ENCODE measurements at places on chromosomes 1 and 21. TPM values are rescaled to one million over a fixed set of nuclear protein-coding genes. Genes with fewer than 3 reads are reported as not detected.

- H3K4me1 ChIP-seq: no peaks in the 10 kb centered on the region
- DNase-seq: no peak
- H3K27me3 ChIP-seq: no peaks in the 10 kb centered on the region
- peak overlapping the region; percentile 90 for H3K27ac ChIP-seq
Observed at GRCh38 chr1:235161685-235162327, 756 bp upstream of the RBM34 start.

- no peaks in the 10 kb centered on the region for H3K36me3 ChIP-seq
- no peak for DNase-seq
- no peaks in the 10 kb centered on the region for H3K4me1 ChIP-seq
- no peaks in the 10 kb centered on the region for H3K27me3 ChIP-seq
Observed at GRCh38 chr21:40546647-40547046, 300.3 kb downstream of the DSCAM start.

DNA sequence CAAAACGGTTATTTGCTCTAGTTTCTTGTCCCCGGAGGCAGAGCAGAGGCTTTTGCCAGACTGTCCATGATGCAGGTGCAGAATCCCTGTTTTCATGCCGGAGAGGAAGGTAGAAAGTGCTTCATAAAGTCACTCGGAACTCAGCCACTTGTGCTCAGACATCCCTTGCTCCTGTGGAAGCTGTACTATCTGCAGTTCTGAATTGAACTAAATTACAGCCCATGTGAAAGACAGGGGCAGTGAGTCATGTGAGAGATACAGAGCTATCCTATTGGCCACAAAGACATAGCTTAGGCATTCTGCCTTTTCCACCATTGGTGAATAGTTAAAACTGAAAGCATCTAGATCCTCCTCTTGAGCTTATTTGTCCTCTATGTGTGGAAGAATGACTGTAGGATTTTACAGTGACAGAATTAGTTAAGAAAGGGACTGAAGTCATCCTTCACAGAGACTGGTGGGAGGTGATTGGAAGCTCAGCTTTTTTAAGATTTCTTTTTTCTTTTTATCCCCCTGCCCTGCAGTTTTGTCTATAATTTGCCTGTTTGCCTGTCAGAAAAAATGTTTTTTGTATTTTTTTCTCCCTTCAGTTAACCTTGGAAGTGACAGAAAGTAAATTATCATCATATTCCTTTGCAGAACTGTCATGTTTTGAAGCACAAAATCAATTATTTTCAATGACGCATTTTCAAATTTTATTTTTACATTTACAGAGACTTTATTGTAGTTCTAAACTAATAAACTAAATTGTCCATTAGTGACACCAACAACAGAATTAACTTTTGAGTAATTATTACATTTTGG lies 298.6 kb downstream of the PTPRC start:
- no peaks in the 10 kb centered on the region for H3K36me3 ChIP-seq
- H3K4me3 ChIP-seq: peak overlapping the region; percentile 44
- DNase-seq: no peak
- peak overlapping the region; percentile 60 for H3K27ac ChIP-seq

DNA sequence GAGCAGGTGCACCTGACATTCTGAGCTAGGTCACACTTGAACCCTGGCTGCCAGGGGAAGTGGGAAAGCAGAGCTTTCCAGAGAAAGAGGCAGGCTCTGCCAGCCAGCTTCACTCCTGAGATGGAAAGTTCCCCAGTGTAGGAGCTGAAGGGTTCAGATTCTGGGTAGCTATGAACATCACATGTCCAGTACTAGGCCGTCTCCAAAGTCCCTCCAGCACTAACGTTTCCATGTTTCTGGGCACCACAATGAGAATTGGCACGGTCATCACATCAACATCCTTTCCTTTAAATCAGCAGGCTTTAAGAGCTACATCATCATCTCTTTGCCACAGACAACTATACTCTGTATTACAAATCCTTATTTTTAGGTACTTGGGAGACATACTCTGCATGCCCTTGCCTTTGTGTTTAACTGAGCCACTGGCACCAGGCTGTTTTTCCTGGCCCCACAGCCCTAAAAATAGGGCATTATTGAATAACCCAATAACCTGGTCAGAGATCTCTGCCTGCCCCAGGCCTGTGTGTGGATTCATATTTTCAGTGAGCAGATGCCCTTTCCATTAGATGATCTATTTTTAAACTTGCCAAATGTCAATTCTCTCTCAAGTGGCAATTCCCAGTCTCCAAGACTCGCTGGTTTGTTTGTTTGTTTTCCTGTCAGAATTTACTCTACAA lies 35.4 kb upstream of the USP24 start:
- no peaks in the 10 kb centered on the region for H3K4me1 ChIP-seq
- DNase-seq: no peak
- no peak overlapping the region for H3K4me3 ChIP-seq
- H3K27ac ChIP-seq: no peak overlapping the region

Gene PCAT6
- not detected for total RNA-seq

Gene LRRC7
- 0.16 TPM for total RNA-seq

- DNase-seq: no peak
- H3K4me3 ChIP-seq: no peak overlapping the region
- H3K27me3 ChIP-seq: no peaks in the 10 kb centered on the region
- H3K4me1 ChIP-seq: no peaks in the 10 kb centered on the region
- no peaks in the 10 kb centered on the region for H3K36me3 ChIP-seq
- no peak overlapping the region for H3K27ac ChIP-seq
Observed at GRCh38 chr1:2907051-2907450, 105.6 kb upstream of the TTC34 start.

Gene ST6GALNAC3
- total RNA-seq: 1.9 TPM

- no peak overlapping the region for H3K27ac ChIP-seq
- H3K36me3 ChIP-seq: no peaks in the 10 kb centered on the region
- H3K27me3 ChIP-seq: no peaks in the 10 kb centered on the region
Observed at GRCh38 chr1:4784761-4785160, 130.4 kb downstream of the AJAP1 start.

GRCh38 chr1:100065183-100065968 lies 67.4 kb downstream of the SASS6 start:
- no peak for DNase-seq
- no peaks in the 10 kb centered on the region for H3K27me3 ChIP-seq
- H3K36me3 ChIP-seq: peaks cover 27% of the 10 kb centered on the region

DNA sequence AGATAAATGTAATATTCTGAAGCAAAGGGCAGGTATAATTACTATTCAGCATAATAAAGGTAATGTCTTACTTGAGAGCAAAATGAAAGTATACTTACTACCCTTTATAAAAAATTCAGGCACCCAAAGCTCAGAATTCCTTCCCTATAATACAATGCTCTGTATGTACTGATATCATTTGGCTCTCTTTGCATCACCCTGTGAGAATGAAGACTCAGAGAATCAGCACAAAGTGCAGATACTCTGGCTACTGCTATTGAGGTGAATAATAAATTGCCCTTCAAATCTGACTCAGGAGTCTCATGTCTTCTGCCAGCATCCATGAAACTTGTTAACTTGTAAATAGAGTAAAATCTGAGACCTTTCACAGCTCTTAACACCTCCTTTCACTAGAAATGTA lies 108.5 kb upstream of the KCTD3 start:
- DNase-seq: no peak
- no peaks in the 10 kb centered on the region for H3K27me3 ChIP-seq
- no peaks in the 10 kb centered on the region for H3K36me3 ChIP-seq

Gene CDC42BPA
- 69.2 TPM for total RNA-seq

DNA sequence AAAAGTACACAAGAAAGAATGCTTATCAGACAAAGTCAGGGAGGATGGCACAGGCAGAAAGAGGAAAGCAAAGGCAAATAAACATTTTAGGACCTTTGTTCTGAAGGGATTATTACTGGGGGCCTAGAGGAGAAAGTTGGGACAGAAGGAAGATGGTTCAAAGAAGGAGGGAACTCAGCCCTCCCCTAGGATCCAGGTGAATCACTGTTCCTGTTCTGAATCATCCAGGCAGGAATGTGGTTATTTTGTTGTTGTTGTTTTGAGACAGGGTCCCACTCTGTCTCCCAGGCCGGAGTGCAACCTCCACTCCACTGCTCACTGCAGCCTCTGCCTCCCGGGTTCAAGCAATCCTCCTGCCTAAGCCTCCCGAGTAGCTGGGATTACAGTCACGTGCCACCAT lies 38.5 kb upstream of the PSEN2 start:
- no peaks in the 10 kb centered on the region for H3K4me1 ChIP-seq
- H3K36me3 ChIP-seq: no peaks in the 10 kb centered on the region
- H3K27me3 ChIP-seq: no peaks in the 10 kb centered on the region
- no peak overlapping the region for H3K4me3 ChIP-seq
- no peak for DNase-seq

Gene MANEAL
- total RNA-seq: 1.8 TPM

GRCh38 chr21:29149808-29150425 lies 19.5 kb downstream of the MAP3K7CL start:
- H3K27me3 ChIP-seq: no peaks in the 10 kb centered on the region
- no peak for DNase-seq
- H3K4me3 ChIP-seq: no peak overlapping the region
- H3K36me3 ChIP-seq: no peaks in the 10 kb centered on the region
- no peak overlapping the region for H3K27ac ChIP-seq

DNA sequence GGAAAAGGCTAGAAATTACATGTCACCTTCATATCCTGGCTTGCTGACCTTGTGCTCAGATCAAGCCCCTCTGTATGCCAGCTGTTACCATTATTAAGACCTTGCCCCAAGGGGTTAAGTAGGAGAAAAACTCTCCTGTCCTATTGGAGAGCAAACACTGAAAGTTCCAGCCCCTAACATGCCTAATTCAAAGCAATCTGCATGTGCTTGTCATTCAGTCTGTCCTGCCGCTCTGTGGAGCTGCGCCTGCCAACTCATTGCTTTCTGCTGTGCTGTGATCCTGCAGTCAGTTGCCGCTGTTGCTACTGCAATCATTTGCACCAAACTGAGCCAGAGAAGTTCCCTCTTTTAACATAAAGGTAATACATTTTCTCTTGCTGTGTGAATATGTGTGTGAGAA lies 113.4 kb downstream of the DISP1 start:
- H3K27me3 ChIP-seq: no peaks in the 10 kb centered on the region
- H3K27ac ChIP-seq: peak overlapping the region; percentile 54
- H3K36me3 ChIP-seq: no peaks in the 10 kb centered on the region
- DNase-seq: peak; percentile 75
- peaks cover 32% of the 10 kb centered on the region for H3K4me1 ChIP-seq
- H3K4me3 ChIP-seq: peak overlapping the region; percentile 15

DNA sequence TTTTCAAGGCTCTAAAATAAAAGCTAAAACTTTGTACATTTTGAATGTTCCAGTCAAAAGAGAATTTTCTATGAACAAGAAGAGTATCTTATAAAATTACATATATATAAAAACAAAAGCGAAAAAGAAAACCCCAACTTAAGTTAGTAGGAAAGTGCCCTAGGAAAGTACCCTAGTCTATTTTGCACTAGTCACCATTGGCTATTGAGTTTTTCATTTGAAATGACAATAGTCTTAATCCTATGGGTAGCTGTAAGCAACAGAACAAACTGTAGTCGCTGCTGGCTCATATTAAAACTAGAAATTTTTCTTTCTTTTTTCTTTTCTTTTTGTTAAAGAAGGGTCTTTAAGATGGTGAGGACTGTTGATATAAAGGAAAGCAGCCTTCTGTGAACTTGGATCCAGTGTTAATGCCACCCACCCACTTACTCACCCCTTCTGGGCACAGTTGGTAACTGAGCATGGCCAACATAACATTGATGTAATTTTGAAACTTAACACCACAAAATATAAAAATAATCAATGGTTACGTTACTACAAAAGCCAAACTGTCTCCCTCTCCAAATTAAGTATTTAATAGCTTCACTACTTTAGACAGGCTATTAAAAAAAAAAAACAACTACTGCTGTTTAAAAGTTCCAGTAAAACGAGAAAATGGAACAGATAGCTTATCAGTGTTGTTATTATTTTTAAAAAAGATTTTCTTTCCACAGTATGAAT lies 177.0 kb downstream of the EIF4G3 start:
- H3K27ac ChIP-seq: no peak overlapping the region
- no peak overlapping the region for H3K4me3 ChIP-seq
- no peaks in the 10 kb centered on the region for H3K36me3 ChIP-seq
- no peaks in the 10 kb centered on the region for H3K27me3 ChIP-seq

DNA sequence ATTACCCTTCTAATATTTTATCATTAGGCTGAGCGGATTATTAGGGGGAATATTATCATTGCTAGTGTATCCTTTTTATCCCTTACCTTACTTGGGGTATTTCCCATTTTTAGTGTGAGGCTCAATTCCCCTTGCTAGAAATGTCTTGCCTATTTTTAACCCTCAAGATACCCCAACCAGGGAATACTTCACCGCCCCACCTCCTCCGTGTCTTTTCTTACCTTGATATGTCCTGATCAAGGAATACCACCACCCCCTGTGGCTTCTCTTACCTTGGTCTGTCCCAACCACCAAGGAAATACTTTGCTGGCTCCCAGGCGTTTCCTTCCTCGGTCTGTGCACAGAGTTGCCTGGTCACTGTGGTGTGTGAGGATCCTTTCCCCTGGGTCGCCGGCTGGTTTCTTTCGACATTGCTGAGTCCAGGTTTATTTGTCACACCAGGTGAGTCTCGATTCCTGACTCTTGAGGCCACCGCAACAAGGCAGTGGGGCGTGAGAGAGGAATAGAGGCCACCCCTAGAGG lies 57.8 kb downstream of the SERINC2 start:
- H3K36me3 ChIP-seq: no peaks in the 10 kb centered on the region
- H3K27me3 ChIP-seq: no peaks in the 10 kb centered on the region
- no peaks in the 10 kb centered on the region for H3K4me1 ChIP-seq
- no peak overlapping the region for H3K4me3 ChIP-seq
- no peak for DNase-seq
- no peak overlapping the region for H3K27ac ChIP-seq

DNA sequence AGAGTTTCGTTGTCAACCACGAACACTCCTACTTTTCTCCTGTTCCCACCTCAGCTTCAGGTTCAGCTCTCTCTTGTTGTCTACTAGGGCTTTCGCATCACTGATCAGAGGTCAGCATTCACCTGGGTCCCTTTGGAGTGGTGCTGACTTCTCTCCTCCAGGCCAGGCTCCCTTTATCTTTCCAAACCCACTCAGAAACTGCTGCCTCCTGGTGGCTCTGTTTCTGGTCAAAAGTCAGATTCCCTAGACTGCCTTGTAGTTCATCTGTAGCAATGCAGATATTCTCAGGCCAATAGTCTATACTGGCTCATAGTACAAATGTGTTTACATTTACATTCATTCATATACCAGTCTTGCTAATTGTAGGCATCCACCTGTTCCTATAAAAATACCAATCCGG lies 6.4 kb upstream of the ERI3 start:
- no peaks in the 10 kb centered on the region for H3K4me1 ChIP-seq
- no peaks in the 10 kb centered on the region for H3K27me3 ChIP-seq
- no peak overlapping the region for H3K4me3 ChIP-seq
- H3K27ac ChIP-seq: no peak overlapping the region
- DNase-seq: no peak
